ENCODE measurements at places on chromosomes 16 and 17.

- no peak for DNase-seq
Measured at GRCh38 chr17:27862004-27862403, 31.2 kb downstream of the LYRM9 start.

DNA sequence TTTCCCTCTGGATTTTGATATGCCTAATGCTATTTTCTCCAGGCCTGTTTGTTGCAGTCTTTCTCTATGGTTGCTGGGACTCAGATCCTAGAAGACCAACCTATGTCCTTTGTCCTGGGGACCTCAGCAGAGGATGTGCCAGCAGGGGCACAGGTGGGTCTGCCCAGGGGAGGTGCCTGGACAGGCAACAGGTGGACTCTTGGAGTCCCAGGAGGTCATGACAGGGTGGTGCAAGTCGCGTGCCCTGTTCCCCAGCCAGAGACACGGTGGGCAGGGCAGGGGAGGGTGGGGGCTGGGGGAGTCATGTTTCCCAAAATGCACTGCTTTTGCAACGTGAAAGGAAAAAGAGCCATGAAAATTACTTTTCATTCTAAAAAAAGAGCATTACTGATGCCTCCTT lies 26.3 kb upstream of the PLLP start:
- no peak for DNase-seq

DNA sequence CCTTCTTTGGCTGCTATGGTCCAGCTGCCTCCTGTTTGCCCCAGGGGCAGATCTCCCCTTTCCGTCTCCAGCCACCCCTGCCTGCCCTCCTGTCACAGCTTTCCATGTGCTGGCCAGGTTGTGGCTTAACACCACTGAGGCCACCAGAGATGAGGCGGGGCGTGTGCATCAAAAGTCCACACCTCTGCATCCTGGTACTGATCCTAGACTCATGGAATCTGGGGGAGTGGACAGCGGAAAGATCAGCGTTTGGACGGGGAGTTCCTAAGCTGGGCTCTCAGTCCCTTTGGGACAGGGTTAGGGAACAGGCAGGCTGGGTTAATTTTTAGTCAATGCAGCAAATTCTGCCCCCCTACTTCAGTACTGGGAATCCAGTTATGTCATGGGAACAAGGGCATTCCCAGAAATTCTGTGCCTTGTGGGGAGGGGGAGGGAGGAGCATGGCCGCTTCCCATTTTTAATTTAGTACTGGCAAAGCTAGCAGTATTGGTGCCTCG lies 3.9 kb downstream of the IGFBP4 start:
- no peak for DNase-seq

DNA sequence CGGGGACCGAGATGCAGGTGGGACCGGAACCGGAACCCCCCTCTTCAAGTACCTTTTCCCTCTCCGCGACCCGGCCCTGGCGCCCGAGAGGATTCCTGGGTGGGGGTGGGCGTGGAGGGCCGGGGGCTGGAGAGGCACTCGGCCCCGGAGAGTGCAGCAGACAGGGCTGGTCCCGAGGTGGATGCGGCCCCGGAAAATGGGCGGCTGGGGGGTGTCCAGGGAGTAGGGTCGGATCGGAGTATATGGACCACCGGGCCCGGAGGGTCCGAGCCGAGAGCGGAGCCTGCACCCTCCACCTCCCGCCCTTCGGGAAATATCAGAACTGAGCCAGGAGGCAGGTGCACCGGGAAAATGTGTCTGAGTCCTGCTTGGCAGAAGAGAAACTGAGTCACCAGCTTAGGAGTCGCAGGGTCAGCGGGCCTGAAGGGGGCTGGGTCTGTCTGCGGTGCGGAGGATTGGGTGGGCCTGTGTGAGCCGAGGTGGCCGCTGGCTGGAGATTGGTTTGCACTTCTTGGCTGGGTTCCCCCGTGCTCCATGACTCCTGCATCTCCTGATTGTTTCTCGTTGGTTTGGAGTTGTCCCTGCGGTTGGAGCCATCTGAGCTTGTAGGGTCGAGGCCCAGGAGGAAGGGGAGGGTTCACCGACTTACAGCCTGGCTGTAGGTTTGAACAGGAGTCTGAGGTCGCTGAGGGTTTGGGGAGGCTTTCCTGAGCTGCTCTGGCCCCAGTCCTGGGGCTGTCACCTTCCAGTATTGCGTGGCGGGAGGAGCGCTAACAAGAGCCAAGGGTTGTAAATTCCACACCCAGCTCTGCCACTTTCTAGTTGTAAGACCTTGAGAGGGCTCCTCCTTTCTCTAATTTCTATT lies 518 bp downstream of the SH2B1 start:
- peak; percentile 48 for DNase-seq
